ENCODE measurements at places on chromosomes 12 and 14.
A peak's percentile ranks its signal among the peaks of the same experiment; 100 is the strongest.

GRCh38 chr12:71071536-71072097 is 86.2 kb downstream of the TSPAN8 start:
- no peak for DNase-seq

DNA sequence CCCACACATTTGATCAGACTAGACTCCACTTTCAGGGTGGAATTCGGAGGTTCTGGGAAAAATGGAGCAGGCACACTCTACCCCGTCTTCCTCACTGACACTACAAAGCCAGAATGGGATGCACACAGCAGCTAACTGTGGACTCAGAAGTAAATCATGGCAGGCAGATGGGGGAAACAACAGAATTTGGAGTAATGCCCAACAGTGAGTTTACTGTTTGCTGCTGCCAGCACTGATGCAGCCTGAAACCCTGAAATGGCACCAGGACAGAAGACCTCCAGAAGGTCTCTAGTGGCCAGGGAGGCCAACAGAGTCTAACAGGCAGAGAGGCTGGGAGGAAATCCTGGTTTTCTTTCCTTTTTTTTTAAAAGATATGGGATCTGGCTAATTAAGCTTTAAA is 24.6 kb downstream of the KCTD10 start:
- no peak for DNase-seq

DNA sequence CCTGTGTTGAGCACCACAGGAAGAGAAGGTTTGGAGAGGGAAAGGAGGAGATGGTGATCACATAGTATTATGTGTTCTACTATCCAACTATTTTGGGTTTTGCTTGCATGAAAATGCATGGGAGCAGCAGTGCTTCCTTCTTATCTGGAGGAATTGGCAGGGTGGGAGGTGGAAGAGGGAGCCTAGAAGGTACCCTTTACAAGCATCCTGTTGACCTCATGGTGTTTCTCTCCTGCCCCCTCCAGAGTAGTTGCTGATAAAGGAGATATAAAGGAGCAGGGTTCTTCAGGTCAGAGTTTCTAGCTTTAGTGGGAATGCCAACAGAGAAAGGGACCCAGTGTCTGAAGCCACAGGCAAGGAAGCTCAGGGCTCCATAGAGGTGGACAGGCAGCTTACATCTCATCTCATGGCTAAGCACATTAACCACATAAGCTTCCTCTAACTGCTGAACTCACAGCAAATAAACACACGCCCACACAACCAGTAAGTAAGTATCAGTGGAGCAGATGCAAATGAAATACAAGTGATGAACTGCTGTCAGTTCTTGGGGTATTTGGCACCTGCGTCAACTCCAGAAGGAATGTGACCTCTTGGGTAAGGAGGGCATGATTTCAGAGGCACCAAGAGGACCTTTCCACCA is 174.2 kb upstream of the SLC38A2 start:
- peak; percentile 9 for DNase-seq

GRCh38 chr12:91639327-91639726 is 456.7 kb upstream of the DCN start:
- no peak for DNase-seq

DNA sequence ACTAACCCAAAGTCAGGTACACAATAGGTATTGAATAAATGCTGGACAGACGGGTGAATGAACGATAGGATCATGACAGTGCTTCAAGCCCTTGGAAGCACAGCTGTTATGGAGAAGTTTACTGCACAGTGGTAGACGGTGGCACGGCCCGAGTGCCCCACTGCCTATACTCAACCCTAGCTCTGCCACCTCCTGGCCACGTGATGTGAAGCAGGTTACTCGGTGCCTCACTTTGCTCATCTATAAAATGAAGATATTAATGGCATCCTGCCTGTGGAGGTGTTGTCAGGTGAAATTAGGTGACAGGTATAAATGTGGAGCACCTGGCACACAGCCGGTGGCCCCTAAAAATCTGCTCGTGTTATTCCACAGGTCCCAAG is 5.8 kb downstream of the ASB2 start:
- DNase-seq: peak; percentile 79

- no peak for DNase-seq
Measured at GRCh38 chr14:73502017-73502619, 11.4 kb downstream of the RIOX1 start.

GRCh38 chr12:69421548-69421947 is 48.6 kb upstream of the FRS2 start:
- DNase-seq: no peak

GRCh38 chr12:15928870-15929571 is 17.9 kb downstream of the DERA start:
- no peak for DNase-seq

DNA sequence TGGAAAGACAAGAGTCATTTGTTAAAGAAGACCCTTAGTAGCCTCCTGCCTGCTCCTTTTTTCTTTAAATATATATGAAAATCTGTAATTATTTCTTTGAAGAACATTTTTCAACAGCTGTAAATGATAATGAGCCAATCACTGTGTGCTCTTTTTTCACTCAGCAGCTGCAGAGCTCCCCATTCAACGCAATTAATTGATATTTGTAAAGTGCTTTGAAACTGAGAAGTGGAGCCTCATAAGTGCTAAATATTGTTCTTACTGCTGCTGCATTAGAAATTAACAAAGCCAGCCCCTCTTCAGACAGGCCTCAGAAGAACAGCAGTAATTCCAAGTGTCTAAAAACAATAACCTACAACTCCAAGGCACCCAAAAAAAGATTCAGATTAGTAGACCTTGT is 224.3 kb downstream of the GXYLT1 start:
- no peak for DNase-seq

DNA sequence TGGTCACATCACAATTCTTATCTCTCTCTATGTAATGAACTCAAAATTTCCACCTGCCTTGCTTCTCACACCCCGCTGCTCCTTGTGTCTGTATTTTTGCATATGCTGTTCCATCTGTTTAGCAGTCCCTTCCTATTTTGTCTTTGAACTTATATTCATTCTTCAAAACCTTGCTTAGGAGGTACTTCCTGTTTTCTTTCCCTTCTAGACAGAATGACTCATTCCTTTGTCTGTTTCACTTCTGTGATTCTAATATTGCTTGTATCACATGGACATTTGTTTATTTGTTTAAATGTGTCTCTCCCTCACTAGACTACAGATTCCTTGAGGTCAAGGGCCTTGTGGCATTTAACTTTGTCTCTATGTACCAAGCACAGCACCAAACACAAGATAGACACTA is 424.2 kb downstream of the ETNK1 start:
- no peak for DNase-seq

DNA sequence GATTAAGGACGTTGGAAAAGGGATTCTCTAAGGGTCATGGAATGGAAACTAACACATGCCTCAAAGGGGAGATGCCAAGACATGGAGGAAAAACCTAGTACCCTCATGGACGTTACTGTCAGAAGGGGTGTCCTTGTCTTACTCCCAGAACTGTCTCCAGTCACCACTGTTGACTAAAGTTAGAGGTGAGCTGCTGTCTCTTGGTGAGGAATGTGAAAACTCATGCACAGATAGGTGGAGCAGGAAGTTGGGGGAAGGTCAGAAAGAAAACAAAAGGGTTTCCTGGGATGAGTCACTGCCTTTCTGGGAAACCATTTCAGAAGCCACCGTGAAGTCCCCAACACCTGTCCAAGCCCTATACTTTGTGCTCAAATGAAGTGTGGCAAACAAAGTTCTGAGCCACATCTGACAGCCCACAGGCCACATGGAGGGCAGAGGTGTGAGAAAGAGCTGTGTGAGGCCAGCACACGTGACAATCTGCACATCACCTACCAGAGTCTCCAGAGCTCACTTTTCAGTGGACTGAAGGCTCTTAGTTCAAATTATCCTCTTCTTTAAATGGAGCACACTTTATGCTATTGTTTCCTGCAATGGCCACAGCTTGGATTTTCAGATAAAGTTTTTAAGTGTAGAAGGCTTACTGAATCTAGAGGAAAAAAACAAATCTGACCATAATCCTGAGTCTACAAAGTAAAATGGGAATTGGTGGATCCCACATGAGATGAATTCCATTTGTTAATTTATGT is 92.9 kb upstream of the EGLN3 start:
- peak; percentile 53 for DNase-seq

DNA sequence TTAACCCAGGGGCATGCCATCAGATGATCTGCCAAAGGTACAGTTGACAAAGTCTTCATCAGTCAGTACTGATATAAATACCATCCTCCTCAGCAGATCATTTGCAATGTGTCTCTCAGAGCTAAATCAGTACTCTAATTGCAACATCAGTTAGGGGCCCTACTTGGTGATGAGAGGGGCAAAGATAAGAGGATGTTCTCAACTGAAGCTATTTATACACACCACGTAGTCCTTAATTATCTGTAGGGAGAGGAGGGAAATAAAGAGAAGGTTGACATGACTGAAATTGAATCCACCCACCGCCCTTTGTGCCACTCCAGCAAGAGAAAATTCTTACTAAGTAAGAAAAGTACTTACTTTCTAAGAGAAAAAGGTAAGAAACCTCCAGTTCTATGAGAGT is 157.8 kb upstream of the NUDT4 start:
- no peak for DNase-seq

- no peak for DNase-seq
Measured at GRCh38 chr14:95174184-95174792, 17.0 kb upstream of the DICER1 start.

DNA sequence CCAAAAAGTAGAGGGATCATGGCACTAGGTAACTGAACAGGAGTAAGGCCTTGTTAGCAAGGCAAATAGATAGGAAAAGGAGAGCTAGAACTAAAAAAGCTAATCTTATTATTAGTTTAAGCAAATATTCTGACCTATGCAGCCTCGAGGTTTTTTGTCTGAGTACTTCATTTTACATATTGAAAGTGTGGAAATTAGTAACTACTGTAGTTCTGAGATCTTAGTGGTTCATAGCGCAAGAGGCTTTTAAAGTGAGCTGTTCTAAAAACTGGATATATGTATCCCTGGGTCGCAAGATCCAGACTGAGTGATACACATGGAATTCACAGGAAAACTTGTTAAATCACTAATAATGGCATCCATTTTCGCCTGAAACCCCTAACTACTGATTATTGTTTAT is 411.0 kb upstream of the SOX5 start:
- DNase-seq: no peak

DNA sequence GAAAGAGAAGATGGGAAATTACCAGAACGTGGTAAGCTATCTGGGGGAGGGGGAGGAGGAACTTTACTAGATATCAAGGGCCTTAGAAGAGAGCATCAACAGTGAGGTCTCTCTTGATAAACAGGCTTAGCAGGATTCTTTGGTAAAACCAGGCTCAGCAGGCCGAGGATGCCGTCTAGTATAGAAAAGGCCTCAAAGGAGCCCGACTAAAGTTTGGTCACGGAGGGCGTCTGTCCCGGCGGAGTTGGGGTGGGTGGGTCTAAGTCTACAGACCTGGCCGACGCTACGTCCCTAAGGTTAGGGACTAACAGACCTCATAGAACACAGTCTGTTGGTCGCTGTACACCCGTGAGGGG is 538 bp upstream of the TIGAR start:
- no peak for DNase-seq

- DNase-seq: peak; percentile 86
Measured at GRCh38 chr12:107317751-107318555, 224.6 kb upstream of the CRY1 start.

DNA sequence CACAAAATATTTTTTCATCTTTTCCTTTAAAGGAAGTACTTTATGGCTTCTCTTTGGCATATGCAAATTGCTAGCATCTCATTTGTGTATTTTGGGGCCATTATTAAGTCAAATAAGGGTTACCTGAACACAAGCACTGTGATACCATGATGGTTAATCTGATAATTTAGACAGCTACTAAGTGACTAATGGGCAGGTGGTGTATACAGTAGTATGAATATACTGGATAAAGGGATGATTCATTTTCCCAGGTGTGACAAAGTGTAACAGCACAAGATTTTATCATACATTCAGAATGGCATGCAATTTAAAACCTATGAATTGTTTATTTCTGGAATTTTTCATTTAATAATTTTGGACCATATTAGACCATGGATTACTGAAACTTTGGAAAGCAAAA is 27.2 kb upstream of the ANO4 start:
- no peak for DNase-seq

DNA sequence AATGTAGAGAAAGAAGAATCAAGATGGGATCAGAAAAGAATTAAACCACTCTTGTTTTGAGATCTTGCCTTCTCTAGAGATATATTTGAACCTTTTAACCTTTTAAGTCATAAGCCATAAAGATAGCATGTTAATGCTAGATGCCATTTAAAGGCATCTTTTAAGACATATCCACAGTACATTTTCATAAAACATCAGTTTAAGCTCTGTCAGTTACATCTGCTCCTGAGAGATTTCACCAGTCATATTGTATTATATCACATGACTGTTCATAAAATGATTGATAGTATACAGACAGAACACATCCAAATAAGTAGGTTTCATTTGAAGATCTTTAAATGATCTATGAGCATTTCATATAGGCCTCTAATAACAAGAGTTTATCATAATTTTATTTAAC is 1238.5 kb downstream of the SLC16A7 start:
- no peak for DNase-seq

- no peak for DNase-seq
Measured at GRCh38 chr12:65269603-65270002, 8.9 kb upstream of the MSRB3 start.

- DNase-seq: no peak
Measured at GRCh38 chr14:42715316-42715715, 1108.6 kb downstream of the LRFN5 start.

- peak; percentile 8 for DNase-seq
Measured at GRCh38 chr12:24561882-24562770, 386.8 kb downstream of the BCAT1 start.

DNA sequence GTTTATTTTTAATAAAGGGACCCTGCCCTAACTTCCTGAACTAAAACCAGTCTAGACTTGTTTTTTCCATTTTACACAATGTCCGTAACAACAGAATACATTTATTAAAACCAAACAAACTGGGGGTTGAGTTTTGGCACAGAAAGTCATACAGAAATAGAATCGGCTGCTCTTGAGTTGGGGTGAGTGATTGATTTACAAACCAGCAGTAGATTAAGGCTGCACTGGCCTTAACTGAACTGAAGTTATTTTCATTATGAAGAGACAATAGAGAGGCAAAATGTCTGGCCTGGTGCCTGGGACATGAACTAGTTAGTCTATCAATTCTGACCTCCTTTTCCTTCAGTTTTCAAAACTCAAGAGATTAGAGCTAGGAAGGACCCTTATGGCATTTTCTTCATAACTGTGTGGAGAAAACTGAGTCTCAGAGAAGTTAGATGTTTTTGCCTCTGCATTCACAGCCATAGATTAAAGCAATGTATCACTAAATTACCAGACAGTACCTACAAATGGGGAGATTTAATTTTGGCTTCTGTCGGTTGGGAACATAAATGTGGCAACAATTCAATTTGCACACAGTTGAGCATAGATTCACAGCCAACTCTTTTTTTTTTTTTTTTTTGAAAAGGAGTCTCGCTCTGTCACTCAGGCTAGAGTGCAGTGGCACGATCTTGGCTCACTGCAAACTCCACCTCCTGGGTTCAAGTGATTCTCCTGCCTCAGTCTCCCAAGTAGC is 19.8 kb upstream of the MGP start:
- DNase-seq: no peak

- no peak for DNase-seq
Measured at GRCh38 chr12:45168976-45169375, 46.9 kb upstream of the ANO6 start.

DNA sequence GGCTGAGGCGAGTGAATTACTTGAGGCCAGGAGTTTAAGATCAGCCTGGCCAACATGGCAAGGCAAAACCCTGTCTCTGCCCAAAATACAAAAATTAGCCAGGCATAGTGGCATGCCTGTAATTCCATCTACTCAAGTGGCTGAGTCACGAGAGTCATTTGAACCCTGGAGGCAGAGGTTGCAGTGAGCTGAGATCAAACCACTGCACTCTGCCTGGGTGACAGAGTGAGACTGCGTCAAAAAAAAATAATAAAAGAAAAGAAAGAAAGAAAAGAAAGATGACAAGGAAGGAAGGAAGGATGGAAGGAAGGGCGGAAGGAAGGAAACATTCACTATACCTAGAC is 159.6 kb upstream of the CNOT2 start:
- DNase-seq: no peak

Measured in CD4-positive, alpha-beta T cell treated with Interleukin-4 for 1 hour (primary cell).